Activated CD4-positive, alpha-beta T cell treated with anti-CD3 and anti-CD28 coated beads, Interleukin-2, amount 50 U/mL, for 4 hours (primary cell): ENCODE measurements at places on chromosomes 4 and X.

DNA sequence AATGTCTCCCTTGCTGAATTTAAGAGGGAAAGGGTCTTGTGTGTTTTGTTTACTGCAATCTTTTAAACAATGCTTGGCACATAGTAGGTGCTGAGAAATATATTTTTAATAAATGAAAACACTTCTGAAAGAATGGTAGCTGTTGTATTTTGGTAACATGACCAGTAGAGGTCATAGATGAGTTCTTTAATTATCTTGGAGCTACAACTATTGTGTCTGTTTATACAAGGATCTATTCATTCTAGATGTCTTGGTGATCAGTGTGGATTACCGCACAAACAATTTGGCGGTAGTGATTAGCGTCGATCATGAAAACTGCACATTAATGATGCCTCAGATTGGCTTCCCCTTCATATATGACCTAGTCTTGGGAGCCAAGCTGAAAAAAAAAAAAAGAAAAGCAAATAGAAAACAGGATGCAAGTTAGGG is 21.4 kb upstream of the SCRG1 start:
- no peak for DNase-seq

- no peak for DNase-seq
These were observed 112.9 kb downstream of the CPZ start for GRCh38 chr4:8705161-8706145.

GRCh38 chrX:148618470-148619445 is 118.3 kb downstream of the AFF2 start:
- DNase-seq, result no peak

DNA sequence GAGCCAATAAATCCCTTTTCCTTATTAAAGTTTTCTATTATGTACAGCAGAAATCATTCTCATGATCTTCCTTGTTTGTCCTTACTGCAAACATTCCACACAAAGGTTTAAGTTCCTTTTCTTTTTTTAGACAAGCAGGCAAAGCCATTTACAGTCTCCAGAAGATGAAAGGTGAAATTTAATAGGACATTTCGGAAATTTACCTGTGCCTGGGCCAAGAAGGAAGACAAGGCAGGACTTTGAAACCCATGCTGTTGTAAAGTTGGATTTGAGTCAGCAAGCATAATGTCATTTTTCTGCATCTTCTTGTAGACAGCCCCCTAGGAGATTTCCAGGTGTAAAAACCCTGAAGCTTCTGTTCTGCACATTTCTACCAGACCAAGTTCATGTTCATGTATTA is 188.1 kb downstream of the PAPSS1 start:
- no peak for DNase-seq

GRCh38 chrX:136880003-136880451 is 498 bp downstream of the RBMX start:
- peak; percentile 18 for DNase-seq

DNA sequence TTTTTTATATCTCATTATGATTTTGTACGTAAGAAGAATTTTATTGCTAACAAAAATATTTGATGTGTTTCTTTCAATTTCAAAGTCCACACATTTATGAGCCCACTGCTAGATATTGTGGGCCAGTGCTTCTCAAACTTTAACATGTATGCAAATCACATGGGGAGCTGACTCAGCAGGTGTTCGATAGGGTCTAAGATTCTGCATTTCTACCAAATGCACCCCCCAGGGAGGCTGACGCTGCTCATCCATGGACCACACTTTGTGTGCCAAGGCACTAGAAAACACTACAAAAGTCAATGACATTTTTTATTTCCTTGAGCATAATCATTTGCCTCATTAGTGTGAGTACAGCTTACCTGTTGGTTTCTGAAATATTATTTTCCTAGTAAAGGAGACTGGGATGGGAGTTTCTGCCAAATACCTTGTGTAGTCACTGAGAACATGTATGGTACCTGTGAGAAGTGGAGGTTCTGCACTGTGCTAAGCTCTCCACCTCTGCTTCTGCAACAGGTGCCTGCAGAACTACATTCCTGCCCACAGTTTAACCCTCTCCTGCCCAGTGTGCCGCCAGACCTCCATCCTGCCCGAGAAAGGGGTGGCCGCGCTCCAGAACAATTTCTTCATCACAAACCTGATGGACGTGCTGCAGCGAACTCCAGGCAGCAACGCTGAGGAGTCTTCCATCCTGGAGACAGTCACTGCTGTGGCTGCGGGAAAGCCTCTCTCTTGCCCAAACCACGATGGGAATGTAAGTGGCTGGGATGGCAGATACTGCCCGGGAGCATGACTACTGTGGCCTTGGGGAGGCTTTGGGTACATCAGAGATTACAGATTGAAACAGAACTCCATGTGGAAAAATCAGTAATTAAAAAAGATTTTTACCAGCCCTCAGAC is 68.9 kb upstream of the MND1 start:
- no peak for DNase-seq

GRCh38 chrX:48480583-48480982 is 4.6 kb downstream of the FTSJ1 start:
- DNase-seq, result no peak

GRCh38 chrX:121349263-121349662 is 301.9 kb downstream of the GLUD2 start:
- DNase-seq, result no peak

DNA sequence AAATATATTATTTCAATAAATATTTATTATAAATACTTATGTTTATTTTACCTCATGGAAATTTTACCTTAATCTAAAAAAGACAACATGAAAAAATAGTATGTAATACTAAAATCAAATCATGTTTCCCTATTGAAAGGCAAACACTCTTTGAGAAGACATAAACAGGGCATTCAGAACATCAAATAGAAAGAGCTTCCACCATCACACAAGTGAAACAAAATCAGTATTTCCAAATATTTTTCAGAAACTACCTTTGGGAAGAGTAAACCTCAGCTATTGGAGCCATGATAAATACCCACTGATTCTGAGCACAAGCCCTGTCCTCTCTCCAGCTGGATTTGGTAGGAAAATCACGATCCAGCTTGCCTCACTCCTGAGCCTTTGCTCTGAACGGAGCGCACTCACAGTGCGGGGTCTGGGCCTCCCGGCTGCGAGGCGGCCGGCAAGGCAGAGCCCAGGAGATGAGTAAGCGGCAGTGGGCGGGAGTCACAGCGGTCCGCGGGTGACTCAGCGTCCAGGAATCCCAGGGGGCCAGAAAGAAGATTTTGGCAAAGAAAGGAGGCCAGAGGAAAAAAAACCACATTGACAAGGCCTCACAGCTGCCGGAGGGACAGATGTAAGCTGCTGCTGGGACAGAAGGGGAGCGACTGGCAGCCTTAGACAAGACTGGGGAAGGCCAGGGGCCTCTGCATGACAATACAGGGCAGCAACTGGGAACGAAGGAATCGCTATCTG is 14.7 kb upstream of the ANXA5 start:
- peak; percentile 10 for DNase-seq

DNA sequence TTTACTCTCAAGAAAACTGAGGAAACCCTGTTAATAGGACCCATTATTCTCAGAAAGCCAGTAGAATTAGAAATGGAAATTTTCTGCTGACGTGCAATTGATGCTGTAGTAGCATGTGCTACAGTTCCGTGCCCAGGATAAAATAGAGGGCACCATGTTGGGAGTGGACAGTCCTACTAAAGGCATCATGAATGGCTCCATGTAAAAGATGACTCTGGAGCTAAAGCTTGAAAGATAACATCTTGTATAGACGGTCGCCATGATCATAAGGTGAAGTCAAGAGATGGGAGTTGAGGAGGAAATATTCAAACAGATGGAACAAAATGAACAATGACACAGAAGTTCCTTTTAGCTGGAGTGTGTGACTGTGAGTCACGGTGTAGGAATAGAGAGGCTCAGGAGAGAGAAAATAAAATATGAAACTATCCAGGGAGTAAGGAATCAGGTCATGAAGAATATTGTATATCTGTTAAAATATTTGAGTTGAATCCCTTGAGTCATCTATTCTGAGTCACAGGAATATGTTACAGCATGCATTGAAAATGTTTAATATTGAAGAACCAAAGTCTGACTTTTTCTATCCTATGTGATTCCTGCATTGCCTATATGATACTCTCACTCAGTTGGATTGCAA is 31.8 kb downstream of the ANXA10 start:
- DNase-seq, result no peak

DNA sequence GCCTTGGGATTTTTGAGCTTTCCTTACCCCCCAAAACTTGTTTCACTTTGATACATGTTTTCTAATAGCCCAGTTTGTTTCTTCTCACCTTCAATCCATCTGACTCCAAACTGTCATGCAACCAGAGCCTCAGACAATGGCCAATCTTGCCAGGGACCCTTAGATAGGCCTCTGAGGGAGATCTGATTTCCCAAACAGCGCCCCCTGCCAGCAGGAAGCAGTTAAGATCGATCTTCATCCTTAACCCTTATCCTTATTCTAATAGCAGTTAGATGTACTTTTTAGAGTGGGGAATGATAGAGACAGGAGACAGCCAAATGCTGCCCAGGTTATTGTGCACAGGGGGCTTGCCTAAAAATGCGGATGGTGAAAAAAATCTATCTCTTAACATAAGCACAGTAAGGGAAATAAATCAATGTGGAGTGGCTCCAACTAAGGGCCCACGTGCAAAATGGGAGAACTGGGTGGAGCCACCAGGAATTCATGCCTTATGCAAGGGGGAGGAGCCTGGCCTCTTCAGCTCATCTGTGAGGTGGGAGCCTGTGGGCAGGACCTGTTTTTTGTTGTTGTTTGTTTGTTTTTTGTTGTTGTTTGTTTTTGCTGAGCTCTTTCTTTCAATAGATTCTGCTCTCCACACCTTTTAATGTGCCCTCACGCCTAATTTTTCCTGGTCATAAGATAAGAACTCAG is 833.6 kb upstream of the AGA start:
- no peak for DNase-seq

- no peak for DNase-seq
These were observed 114.8 kb downstream of the CDS1 start for GRCh38 chr4:84697615-84698201.

GRCh38 chrX:69218407-69218997 is 53.2 kb upstream of the PJA1 start:
- no peak for DNase-seq

GRCh38 chr4:40934676-40935075 is 184.9 kb downstream of the NSUN7 start:
- no peak for DNase-seq

DNA sequence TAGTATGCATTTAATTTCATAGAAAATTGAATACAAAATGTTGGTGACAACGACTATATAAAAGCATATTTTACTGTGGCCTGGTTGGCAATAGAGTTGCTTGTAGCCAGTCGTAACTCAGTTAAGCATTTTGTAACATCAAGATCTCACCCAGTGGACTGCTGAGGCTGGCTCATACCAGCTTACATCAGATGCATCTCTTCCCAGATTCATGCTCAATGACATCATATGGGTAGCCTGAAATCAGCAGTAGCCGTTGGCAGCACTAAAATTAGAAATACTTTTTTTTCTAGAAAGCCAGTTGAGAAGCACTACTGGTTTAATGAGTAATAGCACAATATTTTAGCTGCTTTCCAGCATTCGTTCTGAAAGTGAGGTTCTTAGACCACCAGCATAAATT is 341.2 kb downstream of the TECRL start:
- no peak for DNase-seq

DNA sequence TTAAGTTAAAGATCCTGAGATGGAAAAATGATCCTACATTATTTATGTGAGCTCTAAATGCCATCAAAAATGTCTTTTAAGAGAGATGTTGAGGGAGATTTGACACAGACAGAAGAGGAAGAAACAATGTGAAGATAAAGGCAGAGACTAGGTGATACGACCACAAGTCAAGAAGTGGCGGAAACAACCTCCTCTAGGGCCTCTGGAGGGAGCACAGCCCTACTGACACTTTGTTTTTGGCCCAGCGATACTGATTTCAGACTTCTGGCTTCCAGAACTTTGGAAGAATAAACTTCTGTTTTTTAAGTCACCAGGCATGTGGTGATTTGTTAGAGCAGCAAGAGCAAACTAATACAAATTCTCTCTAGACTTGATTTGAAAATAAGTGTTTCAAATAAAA is 1216.1 kb downstream of the FSTL5 start:
- no peak for DNase-seq

DNA sequence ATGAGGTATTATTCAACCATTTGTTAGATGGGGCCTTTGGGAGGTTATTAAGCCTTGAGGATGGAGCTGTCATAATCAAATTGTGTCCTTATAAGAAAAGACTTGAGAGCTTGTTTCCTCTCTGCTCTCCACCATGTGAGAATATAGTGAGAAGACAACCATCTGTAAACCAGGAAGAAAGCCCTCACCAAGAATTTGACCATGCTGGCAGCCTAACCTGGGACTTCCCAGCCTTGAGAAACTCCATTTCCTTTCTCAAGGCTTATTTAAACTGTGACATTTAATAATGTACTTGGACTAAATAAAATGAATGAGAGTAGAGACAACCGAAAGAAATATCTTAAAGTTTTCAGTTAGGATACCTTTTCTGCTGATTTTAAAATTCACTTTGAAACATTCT is 83.7 kb upstream of the GC start:
- DNase-seq, result no peak

DNA sequence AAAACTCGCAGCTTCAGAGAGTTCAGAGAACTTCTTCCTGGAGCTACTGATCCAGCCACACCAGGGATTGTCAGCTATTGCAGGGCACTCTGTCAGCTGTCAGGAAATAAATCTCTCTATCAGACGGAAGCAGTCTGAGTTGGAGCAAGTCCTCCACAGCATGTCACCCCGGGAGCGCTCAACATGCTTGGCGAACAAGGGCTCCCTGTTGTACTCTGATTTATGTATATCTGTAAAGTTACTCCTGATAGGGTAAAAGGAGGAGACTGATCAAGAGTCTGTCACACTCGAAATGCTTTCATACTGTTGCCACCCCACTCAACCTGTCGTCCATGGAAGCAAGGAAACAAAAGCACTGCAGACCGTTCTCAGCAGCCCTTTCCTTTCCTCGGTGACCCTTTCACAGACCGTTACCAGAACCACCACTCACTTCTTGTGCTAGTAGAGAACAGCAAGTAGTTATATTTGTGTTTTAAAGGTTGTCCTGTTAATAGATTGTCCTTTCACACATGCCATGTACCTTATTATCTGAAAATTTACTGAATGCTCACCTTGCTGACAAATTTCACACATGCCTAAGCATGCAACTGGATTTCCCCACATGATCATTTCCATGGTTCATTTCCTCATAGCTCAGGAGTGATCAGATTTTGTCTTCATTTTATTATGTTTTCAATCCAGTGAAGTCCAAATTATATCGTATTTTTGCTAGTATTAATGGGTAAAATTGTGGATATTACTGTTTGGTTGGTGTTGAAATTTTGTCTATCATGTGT is 2108.9 kb upstream of the TENM3 start:
- DNase-seq, result no peak

DNA sequence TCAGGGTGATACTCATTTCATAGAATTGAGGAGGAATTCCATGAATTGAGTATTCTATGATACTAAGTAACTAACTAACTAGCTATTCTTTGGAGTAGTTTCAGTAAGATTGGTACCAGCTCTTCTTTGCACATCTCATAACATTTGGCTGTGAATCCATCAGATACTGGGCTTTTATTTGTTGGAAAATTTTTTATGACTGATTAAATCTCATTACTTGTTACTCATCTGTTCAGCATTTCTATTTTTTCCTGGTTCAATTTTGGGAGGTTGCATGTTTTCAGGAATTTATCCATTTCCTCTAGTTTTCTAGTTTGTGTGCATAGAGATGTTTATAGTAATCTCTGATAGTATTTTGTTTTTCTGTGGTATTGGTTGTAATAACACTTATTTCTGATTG is 70.8 kb upstream of the FREM3 start:
- DNase-seq, result no peak

- DNase-seq, result no peak
These were observed 959 bp upstream of the REST start for GRCh38 chr4:56906489-56907393.

GRCh38 chrX:12956704-12957534 is 18.0 kb upstream of the TMSB4X start:
- peak; percentile 30 for DNase-seq

- DNase-seq, result no peak
These were observed 557.4 kb upstream of the FTHL17 start for GRCh38 chrX:31629195-31629594.
